Nephron progenitor cell (in vitro differentiated cells): ENCODE measurements at places on chromosomes 6 and 20.

- DNase-seq, result no peak
Observed at GRCh38 chr20:13260650-13261279, 39.7 kb downstream of the ISM1 start.

GRCh38 chr20:4488407-4489339 lies 233.0 kb upstream of the PRND start:
- no peak for DNase-seq

DNA sequence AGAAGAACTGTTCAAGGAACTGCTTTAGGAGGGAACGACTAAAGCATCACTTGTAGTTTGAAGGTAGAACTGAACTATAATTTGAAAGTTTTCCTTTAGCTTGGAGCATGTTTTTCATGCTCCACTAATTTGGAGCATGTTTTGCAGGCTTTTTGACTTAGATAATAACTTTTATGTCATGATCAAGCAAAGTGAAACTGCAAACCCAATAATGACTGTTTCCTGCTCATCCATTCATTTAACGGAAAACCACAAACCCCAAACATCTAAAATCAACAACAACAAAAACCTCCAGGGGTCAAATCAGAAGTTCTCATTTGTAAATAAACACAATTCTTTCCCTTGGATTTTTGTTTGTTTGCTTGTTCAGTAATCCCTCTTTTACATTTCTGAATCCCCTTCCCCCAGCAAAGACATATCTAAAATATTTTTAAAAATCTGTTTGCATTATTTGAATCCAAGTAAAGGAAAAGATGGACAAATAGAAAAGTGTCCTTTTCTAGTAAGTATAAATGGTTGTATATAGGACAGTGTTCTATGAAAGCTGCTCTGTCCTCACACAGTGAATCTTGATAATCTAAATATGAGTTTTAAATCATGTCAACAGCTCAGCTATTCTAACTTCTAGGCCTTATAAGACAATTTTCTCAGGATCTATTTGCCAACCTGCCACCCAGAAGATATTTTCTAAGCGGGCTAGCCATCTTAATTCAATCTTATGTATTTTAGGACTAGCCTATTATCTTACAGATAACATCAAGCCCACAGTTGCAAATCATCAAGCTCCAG lies 2.6 kb downstream of the SIM1 start:
- DNase-seq, result no peak

DNA sequence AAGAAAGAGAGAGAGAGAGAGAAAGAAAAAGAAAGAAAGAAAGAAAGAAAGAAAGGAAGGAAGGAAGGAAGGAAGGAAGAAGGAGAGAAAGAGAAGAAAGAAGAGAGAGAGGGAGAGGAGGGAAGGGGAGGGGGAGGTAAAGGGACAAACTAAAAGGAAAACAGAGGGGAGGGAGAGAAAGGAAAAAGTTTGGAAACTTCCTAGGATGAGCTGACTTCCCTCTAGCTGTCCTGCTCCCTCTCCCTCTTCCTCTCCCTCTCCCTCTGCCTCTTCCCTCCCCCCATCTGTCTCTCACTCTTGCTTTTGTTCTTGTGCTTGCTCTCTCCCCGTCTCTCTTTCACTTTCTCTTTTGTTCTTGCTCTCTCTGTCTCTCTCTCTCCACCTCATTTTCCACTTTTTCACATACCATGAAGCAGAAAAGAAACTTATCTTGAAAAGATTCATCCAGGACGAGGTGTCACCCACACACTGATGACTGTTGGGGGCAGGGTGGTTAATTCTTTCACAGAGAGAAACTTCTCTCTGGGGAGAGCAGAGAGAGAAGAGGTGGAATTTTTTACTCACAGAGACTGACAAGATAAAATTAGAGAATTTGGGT lies 56.4 kb upstream of the DUSP22 start:
- DNase-seq, result no peak

DNA sequence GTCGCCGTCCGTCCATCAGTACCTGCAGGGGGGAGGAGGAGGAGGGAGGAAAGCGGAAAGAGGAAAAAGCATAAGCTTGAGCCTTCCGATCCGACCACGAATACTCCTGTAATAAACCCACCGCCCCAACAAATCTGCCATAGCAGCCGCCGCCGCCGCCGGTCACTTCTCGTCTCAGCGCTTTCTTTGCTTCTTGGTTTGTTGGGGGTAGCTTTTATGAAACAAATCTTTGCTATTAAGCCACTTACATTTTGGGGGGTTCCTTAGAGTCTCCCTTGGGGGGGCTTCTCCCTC lies 277 bp downstream of the ADGRB3 start:
- no peak for DNase-seq

DNA sequence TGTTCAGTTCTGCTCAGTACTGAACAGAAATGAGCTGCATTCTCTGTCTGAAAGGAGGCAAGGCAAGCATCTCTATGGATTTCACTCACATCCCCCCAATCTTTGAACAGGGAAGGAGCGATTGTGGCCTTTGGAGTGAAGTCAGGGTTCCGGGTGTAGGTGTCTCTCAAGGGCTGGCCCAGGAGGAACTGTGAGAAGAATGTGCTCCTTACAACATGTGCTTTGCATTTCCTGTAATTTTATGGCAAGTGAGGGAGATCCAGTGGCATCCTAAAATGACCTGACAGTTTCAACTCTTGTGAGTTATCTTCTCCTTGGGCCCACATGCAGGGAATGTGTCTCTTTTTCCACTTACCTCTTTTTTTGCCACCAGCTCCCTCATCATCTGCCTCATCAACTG lies 63.0 kb upstream of the RIN2 start:
- no peak for DNase-seq

- DNase-seq, result no peak
Observed at GRCh38 chr6:143112837-143113236, 52.1 kb downstream of the AIG1 start.

DNA sequence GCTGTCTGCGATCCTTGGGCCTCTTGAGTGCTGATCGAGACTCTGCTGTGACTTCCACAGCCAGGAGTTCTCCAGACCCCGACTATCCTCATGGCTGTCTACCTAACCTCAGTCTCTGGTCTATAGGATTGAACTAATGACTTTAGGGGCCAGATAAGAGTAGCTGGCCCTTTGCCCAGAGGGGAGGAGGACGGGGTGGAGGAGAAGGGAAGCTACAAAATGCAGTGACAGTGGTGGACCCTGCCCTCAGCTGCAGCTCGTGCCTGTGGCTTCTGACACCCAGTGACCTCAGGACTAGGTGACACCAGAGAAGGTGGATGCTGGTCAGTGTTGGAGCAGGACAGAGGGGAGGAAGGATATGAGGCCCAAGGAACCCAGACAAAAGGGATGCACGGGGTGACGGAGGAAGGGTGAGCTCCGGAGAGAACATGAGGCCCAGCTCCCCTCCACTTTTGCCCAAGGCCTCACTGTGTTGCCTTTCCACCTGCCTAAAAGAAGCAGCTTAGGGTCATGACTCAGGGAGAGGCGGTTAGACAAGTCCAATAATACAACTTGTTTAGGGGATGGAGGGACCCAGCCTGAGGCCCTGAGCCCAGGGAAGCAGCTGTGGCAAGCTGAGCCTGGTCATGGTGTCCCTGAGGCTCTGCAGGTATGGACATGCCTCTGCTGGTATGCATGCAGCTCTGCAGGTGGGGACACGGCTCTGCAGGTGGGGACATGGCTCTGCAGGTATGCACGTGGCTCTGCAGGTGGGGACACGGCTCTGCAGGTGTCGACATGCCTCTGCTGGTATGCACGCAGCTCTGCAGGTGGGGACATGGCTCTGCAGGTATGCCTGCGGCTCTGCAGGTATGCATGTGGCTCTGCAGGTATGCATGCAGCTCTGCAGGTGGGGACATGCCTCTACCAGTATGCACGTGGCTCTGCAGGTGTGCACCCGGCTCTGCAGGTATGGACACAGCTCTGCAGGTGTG lies 67.7 kb downstream of the SYNJ2 start:
- DNase-seq, result no peak

GRCh38 chr6:110345025-110345424 lies 13.1 kb downstream of the METTL24 start:
- DNase-seq, result no peak
